ENCODE measurements at places on chromosomes 16 and 17. TPM values are rescaled to one million over a fixed set of nuclear protein-coding genes. Genes with fewer than 3 reads are reported as not detected.

DNA sequence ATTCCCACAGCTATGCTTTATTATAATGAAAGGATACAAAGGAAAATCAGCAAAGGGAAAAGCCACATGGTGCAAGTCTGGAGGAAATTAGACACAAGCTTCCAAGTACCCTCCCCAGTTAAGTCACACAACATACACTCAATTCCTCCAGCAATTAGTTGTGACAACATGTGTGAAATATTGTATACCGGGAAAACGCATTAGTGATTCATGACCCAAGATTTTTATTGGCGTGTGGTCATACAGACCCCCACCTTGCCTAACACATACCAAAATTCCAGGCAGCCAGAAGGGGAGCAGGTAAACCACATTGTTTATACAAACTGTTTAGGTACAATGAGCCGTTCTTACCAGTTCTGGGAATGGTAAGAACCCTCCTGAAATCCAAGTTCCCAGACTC, 160.6 kb downstream of the CYB561 start:
- H3K27ac ChIP-seq = no peak overlapping the region
- DNase-seq = peak; percentile 33
- no peaks in the 10 kb centered on the region for H3K27me3 ChIP-seq
- no peak overlapping the region for H3K4me3 ChIP-seq
- peaks cover 5% of the 10 kb centered on the region for H3K4me1 ChIP-seq

DNA sequence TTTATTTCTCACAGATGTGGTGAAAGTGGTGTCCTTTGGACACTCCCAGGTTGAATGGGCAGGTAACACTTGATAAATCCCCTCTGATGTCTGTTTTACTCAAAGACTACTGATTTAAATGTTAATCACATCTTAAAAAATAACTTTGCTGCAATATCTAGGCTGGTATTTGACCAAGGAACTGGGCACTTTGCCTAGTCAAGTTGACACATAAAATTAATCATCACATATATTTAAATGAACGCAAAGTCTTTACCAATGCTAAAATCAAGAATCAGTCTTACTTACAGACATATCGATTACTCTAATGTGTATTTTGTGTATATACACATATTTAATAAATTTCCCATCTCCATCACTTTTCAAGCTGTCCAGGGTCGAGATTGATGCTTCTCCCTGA, 7.0 kb downstream of the MT2A start:
- H3K27ac ChIP-seq = no peak overlapping the region
- H3K4me1 ChIP-seq = peaks cover 33% of the 10 kb centered on the region
- peak; percentile 77 for DNase-seq
- no peaks in the 10 kb centered on the region for H3K27me3 ChIP-seq

DNA sequence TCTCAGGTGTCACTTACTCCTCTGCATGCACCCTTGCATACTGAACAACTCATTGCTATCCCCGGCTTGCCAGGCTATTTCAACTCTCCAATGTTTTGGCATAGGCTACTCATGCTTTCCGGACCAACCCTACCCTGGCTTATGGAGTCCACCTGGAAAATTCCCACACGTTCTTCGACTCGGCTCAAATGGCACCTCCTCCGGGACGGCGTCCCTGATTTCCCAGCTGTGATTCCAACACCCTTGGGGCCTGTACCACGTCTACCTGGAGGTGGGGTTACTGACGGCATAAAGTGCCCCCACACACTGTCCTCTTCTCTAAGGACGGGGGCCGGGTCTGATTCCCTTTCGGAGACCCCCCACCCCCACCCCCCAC, 498 bp downstream of the SMYD4 start:
- DNase-seq = peak; percentile 22
- H3K4me3 ChIP-seq = peak overlapping the region; percentile 86
- no peaks in the 10 kb centered on the region for H3K27me3 ChIP-seq
- H3K27ac ChIP-seq = peak overlapping the region; percentile 85

- peak overlapping the region; percentile 77 for H3K4me3 ChIP-seq
- H3K27ac ChIP-seq = no peak overlapping the region
- no peaks in the 10 kb centered on the region for H3K4me1 ChIP-seq
Observed at GRCh38 chr17:78127888-78128550, 536 bp downstream of the TMC6 start.

- no peaks in the 10 kb centered on the region for H3K27me3 ChIP-seq
- no peak overlapping the region for H3K4me3 ChIP-seq
Observed at GRCh38 chr16:1607971-1608370, 3.9 kb downstream of the IFT140 start.

DNA sequence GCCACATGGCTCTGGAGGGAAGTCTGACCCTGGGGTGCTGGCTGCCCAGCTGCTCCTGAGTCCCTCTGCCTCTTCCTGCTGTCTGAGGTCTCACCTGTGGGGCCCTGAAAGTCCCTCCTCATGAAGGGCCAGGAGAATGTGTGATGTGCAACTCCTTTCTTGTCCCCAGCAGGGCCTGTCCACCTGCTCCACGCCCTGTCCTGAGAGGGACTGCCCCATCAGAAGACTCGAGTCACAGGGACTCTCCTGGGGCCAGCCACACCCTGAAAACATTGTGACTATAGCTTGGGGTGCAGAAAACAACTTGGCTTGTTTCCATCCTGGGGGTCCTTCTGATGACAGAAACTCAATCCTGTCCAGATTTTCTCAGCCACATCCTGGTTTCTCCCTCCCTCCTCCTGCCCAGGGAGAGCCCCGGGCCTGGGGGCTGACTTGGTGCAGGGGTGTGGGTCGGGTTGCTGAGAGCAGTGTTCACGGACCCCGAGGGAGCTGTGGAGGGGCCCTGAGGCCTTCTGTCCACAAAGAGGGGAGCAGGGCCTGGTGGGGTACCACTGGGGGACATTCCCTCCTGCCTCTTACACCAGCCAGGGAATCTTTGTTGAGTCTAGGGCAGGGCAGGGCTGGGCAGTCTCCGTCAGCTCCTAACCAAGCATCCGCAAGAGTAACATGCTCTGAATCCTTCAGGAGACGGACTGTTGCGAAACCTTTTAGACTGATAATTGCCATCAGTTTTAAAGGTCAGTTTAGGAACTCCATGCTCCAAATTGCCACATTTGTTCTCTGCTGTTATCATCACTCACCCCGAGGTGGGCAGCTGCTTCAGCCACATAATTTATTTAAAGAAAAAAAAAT, 45.9 kb downstream of the NT5M start:
- H3K36me3 ChIP-seq = no peaks in the 10 kb centered on the region
- no peak overlapping the region for H3K27ac ChIP-seq
- H3K4me3 ChIP-seq = no peak overlapping the region
- H3K27me3 ChIP-seq = peaks cover 8% of the 10 kb centered on the region

Gene RBFOX1
- not detected for total RNA-seq

Gene GGA2
- total RNA-seq = 22.2 TPM

Gene PABPN1L
- not detected for total RNA-seq

Gene C1QTNF8
- total RNA-seq = not detected

Gene CPHXL2
- total RNA-seq = not detected

Gene XPO6
- 200 TPM for total RNA-seq

Gene C16orf74
- total RNA-seq = 62.6 TPM
